ENCODE measurements at places on chromosomes 11 and 22.

DNA sequence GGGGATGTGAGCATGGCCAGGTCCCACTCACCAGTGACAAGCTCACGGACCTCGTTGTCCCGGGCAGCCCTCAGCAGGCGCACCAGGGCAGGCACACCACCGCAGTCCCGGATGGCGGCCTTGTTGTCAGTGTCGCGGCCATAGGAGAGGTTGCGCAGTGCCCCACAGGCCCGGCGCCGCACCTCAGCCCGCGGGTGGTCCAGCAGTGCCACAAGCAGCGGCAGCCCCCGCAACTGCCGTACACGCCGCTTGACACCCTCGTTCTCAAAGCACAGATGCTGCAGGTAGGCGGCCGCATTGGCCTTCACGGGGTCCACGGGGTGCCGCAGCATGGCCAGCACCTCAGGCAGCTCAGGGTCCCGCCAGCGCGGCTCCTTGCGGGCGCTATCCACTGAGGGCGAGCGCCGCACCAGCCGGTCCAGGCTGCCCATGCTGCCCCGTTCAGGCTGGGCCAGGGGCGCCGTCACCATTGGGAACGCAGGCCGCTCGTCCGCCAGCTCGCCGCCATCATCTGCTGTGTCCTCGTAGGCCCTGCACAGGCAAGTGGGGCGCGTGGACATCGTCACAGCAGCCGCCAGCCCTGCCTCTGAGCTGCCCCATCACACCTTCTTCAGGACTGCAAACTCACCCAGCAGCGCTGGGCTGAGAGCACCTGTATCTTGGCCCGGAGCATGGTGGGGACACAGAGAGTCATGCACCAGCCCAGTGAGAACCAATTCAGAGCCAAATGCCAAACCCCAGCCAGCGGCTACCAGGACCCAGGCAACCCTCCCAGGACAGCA is 36.7 kb downstream of the ARVCF start:
- no peak for DNase-seq

DNA sequence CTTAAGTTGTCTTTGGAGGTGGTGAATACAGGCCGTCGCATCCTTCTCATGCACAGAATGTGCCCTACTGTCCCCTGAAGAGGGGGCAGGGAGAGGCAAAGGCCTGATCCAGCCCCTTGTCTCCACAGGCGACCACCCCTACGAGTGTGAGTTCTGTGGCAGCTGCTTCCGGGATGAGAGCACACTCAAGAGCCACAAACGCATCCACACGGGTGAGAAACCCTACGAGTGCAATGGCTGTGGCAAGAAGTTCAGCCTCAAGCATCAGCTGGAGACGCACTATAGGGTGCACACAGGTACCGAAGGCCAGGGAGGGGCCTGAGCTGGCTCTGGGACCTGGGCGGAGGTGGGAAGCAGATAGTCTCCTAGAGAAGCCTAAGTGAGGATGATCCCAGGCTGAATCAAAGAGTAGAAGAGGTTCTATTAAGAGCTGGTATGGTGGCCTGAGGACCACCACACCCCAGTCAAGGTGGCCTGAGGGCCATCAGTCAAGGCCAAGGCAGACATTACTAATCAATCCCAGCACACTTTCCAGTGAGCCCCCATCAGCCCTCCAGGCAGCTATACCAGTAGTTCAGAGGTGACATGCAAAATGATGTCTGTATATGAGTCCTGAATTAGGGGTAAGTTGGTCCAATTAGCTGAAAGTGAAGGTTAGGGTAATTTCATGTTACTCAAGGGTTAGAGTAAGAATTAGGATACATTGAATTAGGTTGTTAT is 49.0 kb upstream of the NNMT start:
- no peak for DNase-seq

GRCh38 chr11:128494418-128495332 is 92.7 kb downstream of the ETS1 start:
- no peak for DNase-seq

DNA sequence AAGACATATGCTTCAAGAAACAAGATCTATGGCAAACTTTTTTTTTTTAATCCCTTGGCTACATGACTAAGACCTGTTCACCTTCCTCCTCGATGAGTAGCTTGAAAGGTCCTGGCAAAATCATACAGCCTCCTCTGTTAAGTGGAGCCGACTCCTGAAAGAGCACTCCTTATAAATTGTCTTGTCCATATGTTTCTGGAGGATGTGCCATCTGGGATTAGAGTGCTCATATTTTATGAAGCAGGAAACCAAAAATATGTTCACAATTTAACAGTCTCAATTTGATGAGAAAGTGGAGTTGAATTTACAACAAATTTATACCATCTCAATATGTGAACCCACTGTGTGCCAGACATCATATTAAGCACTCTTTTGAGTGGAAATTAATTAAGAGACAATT is 912.1 kb upstream of the FAT3 start:
- no peak for DNase-seq

DNA sequence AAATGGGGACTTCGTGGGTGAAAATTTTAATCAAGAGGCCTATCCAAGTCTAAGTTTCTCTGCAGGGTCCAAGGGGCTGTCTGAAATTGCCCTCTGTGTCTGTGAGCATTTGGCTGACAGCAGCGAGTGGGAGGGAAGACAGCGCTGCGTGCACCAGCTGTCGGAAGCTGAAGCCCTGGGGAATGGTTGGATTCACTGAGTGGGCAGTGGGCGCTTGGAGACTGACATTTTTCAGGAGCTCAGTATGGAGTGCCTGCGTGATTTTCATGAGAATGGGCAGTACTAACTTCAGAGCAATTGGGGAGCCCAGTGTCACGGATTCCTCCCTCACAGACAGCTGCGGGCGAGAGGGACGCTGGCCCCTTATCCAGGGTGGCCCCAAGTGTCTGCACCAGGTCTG is 388.8 kb upstream of the B3GAT1 start:
- no peak for DNase-seq

DNA sequence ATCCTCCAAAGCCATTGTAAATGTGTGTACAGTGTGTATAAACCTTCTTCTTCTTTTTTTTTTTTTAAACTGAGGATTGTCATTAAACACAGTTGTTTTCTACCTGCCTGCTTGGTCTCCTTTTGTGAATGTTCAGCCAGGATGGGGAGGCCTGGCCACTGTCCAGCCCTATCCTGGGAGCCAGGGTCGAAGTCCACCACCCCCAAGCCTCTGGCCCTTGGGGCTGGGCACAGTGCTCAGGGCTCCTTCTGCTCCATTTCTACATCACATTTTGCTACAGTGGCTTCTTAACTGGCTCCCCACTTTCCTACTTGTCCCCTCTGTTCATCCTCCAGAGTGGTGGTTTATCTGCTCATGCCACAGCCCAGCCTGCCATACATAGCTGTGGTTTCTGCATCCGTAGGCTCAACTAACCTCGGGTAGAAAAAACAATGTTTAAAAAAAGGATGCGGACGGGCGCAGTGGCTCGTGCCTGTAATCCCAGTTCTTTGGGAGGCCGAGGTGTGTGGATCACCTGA is 2.5 kb upstream of the SMARCB1 start:
- DNase-seq, result no peak

DNA sequence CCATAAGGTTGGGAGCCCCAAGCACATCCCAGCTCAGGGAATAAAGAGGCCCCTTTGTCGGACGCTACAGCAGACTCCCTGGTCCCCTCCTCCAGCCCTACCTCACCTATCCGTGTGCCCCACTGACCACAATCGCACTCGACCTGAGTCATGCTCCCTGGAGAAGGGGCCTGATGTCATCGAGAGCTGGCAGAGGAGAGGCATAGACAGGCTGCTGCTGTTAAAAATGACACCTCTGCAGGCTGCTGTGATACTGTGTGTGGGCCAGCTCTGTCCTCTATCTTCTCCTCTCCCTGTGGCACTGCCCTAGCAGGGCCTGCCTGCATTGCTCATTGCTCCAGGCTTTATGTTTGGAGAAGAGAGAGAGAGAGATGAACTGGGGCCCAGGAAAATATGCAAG is 123.4 kb upstream of the SYT13 start:
- no peak for DNase-seq

DNA sequence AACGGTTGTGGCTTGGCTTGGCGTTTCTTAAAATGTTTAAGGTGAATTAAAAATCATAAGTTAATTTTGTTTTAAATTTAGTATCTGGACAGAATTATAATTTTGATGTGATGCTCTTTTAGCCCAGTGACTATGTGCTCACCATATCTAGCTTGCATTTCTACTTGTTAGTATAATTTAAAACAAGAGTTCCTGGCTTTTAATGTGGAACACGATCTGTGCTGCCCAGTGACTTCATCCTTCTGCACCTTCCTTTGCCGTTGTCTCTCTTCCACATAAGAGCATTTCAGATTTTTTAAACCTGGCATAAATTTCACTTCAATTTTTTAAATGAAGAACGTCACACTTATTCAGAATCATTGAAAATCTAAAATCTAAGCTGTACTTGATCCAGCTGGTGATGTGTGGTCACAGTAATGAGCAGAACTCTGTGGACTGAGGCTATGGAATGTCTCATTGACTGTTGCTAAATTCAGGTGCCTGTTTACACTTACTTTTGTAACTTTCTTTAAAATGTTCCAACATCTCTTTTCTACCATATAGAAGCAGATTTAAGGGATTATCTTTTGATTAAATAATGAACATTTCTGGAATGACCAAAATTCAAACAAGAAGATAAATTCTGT is 75.4 kb upstream of the ADSL start:
- DNase-seq, result no peak

DNA sequence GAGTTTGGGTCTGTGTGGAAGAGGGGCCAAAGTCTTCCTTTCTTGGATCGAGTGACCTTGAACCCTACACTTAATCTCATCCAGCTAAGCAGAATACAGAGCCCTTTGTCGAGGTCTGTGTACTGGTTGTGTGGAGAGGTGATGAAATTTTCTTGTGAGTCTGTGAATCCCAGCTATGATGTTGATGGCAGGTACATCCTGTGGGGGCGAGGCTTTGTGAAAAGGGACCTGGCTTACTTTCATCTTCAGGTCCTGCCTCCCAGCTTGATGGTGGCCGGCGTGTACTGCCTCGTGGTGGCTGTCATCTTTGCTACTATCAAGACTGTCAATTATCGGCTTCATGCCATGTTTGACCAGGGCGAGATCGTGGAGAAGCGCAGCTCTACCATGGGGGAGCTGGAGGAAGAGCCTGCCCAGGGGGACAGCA is 1.0 kb downstream of the PCNX3 start:
- DNase-seq, result no peak

DNA sequence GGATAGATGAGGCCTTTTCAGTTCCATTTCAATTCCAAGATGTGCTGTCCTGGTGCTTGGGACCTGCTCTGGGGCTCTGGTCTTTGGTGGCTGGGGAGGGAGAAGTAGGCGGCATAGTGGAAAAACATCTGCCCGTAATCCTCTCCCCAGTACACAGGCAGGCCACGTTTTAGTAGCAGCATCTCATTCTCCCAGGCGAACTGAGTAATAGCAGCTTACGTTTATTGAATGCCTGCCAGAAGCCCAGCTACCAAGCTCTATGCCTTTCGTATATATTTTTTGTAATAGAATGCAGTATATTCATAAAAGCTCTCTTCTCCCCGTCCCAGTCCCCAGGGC is 11.4 kb downstream of the ACO2 start:
- DNase-seq, result no peak

DNA sequence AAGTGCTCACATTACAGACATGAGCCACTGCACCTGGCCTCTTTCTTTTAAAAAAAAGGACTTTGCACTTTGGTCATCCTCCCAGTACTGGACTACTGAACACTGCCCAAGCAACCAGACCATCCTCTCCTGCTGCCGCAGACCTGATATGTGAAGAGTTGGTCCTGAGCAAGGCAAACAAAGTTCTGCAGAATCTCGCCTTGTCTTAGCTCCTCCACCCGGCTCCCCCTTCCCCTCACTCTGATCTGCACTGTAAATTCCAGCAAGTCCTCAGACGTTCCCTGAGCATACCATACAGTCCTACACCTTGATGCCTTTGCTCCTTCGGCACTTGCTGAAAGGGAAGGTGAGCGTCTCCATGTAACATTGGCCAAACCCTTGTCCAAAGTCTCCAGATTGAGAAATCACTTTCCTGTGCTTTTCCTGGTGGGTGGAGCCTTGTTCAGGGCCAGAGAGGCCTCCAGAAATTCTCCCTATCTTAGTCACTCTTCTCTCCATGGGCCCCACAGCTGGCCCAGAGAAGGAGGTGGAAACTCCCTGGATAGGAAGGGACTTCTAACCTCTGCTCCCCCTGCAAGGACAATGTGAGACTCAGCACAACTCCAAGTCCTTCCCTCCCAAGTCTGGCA is 47.0 kb upstream of the TIMP3 start:
- DNase-seq, result no peak

DNA sequence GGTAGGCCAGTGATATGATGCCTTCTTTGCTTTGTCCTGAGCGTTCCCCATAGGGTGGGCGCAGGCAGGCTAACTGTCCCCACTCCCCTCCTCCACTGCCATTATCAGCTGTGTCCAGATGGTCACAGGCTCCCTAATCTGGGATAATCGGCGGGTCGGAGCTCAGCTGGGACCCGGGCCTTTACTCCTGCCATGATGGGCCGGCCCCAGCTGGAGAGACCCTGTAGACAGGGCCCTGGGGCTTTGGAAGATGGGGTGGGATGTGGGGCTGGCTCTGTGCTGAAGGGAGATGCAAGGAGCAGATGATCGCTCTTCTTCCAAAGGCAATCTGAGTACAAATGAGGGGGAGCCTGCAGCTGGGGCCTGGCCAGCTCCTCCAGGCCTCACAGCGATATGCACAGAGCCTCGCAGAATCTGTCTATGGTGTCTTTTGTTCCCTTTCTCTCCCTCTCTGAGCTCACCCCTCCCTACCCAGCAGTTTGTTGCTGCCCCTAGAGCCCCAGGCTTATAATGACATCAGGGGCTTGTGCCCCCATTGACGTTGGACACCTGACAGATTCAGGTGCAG is 11.9 kb downstream of the KLHL35 start:
- DNase-seq, result no peak

GRCh38 chr11:111123463-111124398 is 121.8 kb upstream of the POU2AF2 start:
- no peak for DNase-seq

DNA sequence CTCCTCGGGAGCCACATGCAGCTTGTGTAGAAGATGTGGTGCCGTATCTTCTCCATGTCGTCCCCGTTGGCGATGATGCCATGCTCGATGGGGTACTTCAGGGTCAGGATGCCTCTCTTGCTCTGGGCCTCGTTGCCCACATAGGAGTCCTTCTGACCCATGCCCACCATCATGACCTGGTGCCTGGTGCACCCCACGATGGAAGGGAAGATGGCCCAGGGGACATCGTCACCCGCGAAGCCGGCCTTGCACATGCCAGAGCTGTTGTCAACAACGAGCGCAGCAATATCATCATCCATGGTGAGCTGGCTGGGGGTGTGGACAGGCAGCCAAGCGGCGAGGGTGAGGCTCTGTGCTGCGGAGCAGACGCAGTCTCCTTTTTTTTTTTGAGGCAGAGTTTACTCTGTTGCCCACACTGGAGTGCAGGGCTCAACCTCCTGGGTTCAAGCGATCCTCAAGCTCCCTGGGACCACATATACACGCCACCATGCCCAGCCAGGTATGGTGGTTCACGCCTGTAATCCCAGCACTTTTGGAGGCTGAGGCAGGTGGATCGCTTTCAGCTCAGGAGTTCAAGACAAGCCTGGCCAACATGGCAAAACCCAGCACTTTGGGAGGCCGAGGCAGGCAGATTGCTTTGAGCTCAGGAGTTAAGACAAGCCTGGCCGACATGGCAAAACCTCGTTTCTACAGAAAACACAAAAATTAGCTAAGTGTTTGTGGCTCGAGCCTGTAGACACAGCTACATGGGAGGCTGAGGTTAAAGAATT is 17.3 kb upstream of the EP300 start:
- no peak for DNase-seq

- no peak for DNase-seq
Measured at GRCh38 chr11:95698676-95699557, 90.7 kb downstream of the FAM76B start.

Data from activated gamma-delta T cell treated with Interleukin-2 at 50 U/mL for 16 hours (primary cell).